ENCODE measurements at places on chromosomes 7 and 10. TPM values are rescaled to one million over a fixed set of nuclear protein-coding genes. Genes with fewer than 3 reads are reported as not detected.

DNA sequence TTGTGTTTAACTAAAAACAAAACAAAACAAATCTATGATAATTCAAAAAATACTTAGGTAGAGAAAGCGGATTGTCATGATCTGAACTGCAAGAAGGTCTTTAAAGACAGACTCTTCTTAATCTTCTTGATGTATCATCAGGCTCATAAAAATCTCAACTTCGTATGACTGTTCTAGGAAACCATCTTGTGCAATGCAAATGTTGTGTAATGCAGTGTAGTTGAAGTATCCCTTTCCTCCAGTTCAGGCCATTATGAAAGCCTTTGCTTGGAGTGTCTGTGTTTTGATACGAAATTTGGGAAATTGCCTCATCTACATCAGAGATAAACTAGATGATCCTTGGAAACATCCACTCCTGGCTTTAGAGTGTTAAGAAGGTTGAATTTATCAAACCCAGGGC lies 30.9 kb downstream of the CDK1 start:
- no peak for DNase-seq

- no peak for DNase-seq
These were observed 35.8 kb downstream of the NRBF2 start for GRCh38 chr10:63168821-63169462.

DNA sequence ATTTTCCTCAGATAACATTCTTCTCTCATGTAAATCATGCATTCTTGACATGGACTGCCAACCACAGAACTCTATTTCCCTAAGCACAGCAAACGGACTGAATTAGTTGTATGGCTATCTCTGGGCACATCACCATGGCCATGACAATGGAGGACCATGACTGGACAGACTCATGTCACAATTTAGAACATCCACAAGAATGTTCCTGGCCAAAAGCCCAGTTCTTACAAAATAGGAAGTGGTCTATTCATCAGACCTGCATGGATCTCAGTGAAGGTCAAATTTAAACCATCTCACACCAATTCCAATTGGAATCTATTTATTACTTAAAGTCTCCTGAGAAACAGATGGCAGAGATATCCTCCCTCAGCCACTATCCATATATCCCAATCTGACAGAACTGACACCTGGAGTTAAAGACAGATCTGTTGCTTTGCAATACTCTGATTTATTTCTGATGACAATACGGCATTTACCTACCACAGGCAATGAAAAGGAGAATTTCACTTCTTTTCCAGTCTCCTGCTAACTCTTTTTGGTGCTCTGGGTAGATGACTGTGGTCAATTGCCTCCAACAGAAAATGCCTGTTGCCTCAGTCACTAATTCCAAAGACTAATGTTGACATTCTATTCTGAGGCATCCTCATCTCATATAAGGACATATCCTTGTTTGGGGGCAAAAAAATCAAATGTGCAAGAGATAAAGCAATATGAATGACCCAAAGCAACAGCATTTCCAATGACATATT lies 254.8 kb downstream of the HTR7 start:
- DNase-seq = no peak

GRCh38 chr10:112827086-112827485 lies 123.0 kb upstream of the TCF7L2 start:
- DNase-seq = no peak

- peak; percentile 40 for DNase-seq
These were observed 48.9 kb downstream of the FHIP2A start for GRCh38 chr10:114870486-114870885.

GRCh38 chr10:95300022-95300539 lies 9.3 kb upstream of the PDLIM1 start:
- no peak for DNase-seq

- DNase-seq = no peak
These were observed 608.4 kb upstream of the KCND2 start for GRCh38 chr7:119664601-119665000.

DNA sequence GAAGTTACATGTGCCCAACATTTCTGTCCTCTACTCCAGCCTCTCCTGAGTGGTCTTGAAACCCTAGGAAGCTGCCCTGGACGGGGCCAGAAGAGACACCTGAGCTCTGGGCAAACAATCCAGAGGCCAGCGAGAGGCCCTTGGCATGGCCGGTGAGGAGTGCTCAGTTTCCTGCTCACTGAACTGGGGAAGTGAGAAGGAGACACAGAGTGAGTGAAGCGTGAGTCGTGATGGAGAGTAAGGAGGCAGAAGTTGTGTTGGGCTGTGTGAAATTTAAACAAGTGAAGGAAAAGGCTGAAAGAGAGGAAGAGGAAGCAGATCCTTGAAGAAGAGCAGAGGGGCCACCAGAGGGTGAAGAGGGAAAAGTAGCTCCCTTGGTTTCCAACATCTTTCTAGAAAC lies 73.2 kb downstream of the WNT2 start:
- no peak for DNase-seq

GRCh38 chr7:52635021-52635420 lies 400.4 kb upstream of the POM121L12 start:
- no peak for DNase-seq

DNA sequence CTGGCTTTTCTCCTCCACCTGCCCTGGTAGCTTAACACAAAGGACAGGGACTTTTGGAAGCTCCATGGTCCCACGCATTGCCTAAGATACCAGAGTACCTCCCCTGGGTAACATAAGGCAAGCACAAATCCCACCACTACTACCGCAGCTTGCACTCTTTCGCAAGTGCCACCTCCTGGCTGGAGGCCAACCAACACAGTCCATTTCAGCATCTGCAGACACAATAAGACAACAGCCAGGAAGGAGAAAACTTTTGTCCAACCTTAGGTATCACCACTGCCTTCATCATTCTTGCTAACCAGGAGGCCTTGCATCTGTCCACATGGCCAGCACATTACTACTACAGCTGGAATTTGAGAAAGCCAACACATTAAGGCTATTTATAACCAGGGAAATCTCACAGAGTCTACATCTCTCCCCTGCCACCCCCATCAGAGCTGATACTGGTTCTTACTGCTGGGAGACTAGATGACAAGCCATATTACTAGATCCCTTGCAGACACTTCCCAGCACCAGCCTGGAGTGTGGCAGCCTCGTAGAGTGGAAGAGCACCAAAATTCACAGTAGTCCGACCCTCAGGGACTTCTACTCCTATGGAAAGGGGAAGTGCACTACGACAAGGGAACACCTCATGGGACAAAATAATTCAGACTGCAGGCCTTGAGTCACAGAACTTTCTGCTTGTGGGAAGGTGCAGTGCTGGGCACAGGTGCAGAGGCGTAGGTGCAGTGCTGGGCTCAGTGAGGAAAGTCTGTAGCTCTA lies 39.8 kb upstream of the CDK13 start:
- no peak for DNase-seq

DNA sequence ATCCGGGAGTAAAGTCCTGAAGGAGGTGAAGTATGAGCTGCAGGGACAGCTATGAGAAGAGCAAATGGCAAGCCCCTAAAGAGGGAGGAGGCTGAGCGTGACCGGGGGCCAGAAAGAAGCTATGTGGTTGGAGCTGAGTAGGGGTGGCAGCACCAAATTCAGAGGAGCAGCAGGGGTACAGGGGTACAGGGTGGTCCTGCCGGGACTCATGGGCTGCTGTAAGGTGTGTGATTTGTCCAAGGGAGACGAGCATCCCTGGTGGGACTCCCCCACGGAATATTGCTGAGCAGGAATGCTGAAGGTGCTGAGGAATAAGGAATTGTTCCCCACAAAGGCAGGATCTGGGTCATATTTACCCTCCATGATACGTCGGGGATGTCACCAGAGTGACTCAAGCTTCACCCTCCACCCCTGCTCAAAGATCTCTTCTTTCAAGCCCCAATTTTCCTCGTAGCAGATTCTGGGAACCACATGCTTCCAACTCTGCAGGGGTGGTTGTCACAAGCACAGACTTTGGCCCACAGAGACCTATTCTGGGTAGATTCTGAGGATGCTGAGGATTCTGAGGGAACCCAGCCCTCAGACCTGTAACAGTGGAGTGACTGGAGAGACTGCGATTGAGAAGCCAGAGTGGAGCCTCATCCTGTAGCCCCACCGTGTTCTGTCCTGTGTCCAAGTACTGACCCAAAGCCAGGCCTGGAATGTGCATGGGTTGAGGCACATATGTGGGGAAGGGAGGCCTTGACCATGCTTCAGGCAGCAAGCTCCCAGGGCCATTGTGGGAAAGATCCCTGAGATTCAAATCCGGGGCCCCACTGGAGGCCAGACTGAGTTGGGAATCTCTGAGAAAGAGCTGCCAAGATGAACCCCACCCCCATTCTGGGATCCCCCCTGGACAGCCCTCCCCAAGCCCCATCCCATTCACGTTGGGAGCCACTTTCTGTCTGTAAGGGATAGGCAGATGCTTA lies 4.2 kb downstream of the SFTPD start:
- no peak for DNase-seq

- no peak for DNase-seq
These were observed 515 bp downstream of the FASTK start for GRCh38 chr7:151080067-151080521.

DNA sequence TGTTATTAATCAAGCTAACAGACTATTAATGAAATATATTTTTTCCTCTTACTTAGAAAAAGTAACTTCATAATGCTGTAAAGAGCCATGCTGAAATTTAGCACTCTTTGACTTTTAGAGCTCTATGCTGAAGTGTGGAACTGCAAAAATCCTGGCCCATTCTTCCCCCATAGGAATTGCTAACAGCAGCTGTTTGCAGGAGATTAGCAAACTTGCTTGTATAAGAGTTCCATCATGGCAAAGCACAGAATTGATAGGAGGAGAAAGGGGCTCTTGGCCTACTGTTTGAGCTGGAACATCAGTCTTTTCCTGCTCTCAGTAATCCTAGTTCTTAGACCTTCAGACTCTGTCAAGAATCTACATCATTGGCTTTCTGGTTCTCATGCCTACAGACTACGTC lies 18.3 kb upstream of the GNAT3 start:
- no peak for DNase-seq

GRCh38 chr7:116172353-116172752 lies 38.0 kb upstream of the TES start:
- no peak for DNase-seq

GRCh38 chr7:159095979-159096411 lies 48.7 kb downstream of the VIPR2 start:
- DNase-seq = no peak

- DNase-seq = no peak
These were observed 52.5 kb upstream of the GRB10 start for GRCh38 chr7:50835156-50835555.

- DNase-seq = no peak
These were observed 183.2 kb upstream of the TRIM24 start for GRCh38 chr7:138276891-138277290.

- no peak for DNase-seq
These were observed 2.3 kb upstream of the DRGX start for GRCh38 chr10:49398000-49398861.

DNA sequence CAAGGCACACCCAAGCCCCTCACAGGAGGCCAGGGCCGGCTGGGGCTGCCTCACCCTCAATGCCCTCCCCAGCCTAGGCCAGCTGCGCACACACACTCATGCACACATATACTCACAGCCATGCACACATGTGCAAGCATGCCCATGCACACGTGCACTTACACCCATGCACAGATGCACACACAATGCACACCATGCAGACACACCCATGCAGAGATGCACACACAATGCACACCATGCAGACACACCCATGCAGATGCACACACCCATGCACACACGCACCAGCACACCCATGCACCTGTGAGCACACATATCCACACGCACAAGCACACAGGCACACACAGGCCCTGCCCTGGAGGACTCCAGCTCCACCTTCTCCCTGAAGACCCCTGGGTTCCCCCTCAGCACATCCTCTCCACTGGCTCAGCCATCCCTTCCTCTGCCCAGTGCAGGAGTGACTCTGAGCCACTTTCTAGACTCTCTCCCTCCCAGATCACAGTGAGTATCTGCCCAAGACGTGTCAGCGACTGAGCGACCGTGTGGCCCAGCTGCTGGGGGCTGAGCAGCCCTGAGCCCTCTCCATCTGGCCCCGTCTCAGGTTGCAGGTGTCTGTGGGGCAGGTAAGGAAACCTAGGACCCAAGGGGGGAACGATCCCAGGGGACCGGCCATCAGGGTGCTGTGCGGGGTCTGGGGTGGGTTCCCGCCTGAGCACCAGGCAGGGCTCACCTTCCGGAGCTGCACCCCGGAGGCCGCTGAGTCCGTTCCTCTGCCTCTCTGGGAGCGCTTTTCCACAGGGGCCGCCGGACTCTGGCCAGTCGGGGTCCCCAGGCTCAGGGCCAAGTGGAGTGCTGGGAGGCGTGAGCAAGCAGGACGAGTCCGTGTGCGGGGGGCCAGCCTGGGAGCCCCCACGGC lies 25.8 kb downstream of the AP5Z1 start:
- DNase-seq = no peak

DNA sequence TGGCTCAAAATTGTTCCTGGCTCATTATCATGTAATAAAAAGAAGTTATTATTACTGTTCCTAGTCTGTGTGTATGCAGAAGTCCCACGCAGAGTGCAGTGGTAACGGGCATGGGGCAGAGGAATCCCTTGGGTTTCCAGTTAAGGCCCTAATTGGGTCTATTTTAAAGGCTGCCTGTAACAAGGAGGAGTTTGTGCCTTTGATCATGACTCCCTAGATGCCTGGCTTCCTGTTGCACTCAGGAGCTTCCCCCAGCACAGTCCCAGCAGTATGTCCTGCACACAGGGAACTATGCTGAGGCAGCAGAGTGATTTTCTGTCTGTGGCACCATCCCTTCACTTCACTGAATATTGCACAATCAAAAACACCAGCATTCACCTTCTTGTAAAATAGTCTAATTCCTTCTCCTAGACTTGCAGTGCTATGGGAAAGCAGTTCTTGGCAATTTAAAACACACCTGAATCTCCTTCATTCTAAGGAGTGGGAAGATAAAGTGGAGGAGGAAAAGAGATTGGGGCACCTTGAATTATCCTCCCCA lies 22.9 kb downstream of the SORCS1 start:
- no peak for DNase-seq

- DNase-seq = no peak
These were observed 23.9 kb upstream of the GPR26 start for GRCh38 chr10:123642293-123642692.

DNA sequence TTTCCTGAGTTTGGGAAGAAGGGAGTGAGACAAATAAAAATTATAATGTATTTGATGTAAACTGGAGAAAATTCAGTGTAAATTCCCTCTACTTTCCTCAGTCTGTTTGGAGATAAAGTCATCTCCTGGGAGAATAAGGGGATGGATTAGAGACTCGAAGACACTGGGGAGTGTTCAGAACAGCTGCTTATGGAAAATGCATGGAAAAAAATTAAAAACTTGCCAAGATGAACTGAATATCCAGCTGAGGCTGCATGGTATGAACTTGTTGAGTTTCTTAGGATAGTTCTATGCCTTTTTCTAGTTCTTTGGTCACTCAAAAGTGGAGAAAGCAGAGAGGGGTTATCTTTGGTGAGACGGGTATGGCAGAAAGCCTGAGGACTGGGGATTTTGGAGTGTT lies 210.5 kb downstream of the BICC1 start:
- DNase-seq = no peak

GRCh38 chr10:86388119-86388704 lies 21.6 kb upstream of the GRID1 start:
- DNase-seq = no peak

GRCh38 chr7:10634239-10634638 lies 339.4 kb upstream of the PHF14 start:
- no peak for DNase-seq

- no peak for DNase-seq
These were observed 78.7 kb upstream of the MKRN1 start for GRCh38 chr7:140557809-140558518.

The INMT gene
- total RNA-seq = 5.6 TPM

The ADCY1 gene
- 21.8 TPM for total RNA-seq

The FRMD4A gene
- 87.2 TPM for total RNA-seq

The LRRN3 gene
- 39.6 TPM for total RNA-seq

The AGR3 gene
- total RNA-seq = not detected

The OR6V1 gene
- not detected for total RNA-seq

The FOXP2 gene
- 18.0 TPM for total RNA-seq

The UCN3 gene
- 0.17 TPM for total RNA-seq

The PON1 gene
- 0.59 TPM for total RNA-seq

The HDAC9 gene
- 27.8 TPM for total RNA-seq

The NEBL gene
- 103 TPM for total RNA-seq
